ENCODE measurements at places on chromosomes 11 and 22. TPM values are rescaled to one million over a fixed set of nuclear protein-coding genes. Genes with fewer than 3 reads are reported as not detected.

The MS4A1 gene
- total RNA-seq = 4.0 TPM

The PLEKHA7 gene
- total RNA-seq = 64.9 TPM

DNA sequence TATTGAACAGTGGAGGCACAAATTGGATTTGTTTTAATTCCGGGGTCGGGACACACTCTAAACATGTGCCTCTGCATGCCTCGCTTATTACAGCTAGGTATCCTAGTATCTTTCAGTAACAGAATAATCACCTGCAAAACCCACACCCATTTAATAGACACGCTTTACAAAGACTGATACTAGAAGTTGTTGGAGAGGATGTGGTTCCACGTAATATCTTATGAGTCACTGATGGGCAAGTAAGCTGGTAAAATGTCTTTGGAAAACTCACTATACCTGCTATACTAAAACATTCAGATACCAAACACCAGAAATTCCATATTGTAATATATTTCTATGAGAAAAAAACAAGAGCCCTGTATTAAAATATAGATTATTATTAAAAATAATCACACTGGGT lies 84.0 kb downstream of the GGTLC2 start:
- no peak overlapping the region for H3K4me3 ChIP-seq
- H3K36me3 ChIP-seq = no peaks in the 10 kb centered on the region
- no peaks in the 10 kb centered on the region for H3K27me3 ChIP-seq

DNA sequence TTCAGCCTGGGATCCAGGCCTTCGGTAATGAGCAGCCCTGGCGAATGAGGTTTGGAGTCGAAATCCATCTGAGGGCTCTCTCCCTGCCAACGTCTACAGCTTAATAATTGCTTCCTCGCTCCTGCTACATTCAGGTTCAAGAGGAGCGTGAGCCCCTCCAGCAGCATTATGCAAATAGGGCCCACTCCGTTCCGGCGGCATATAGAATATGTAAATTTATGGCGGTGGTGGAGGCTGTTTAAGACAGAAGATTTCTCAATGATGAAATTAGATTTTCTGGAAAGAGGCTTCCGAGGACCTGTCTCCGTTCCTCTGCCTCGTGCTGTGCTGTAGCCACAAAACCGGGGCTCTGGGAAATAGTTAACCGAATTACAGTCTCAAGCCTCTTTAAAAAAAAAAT lies 402.8 kb downstream of the MIAT start:
- DNase-seq = no peak
- H3K4me3 ChIP-seq = no peak overlapping the region
- H3K27ac ChIP-seq = no peak overlapping the region
- H3K27me3 ChIP-seq = no peaks in the 10 kb centered on the region

Measured in testis (tissue), 5 donors.